ENCODE measurements at places on chromosomes 1 and 21.

DNA sequence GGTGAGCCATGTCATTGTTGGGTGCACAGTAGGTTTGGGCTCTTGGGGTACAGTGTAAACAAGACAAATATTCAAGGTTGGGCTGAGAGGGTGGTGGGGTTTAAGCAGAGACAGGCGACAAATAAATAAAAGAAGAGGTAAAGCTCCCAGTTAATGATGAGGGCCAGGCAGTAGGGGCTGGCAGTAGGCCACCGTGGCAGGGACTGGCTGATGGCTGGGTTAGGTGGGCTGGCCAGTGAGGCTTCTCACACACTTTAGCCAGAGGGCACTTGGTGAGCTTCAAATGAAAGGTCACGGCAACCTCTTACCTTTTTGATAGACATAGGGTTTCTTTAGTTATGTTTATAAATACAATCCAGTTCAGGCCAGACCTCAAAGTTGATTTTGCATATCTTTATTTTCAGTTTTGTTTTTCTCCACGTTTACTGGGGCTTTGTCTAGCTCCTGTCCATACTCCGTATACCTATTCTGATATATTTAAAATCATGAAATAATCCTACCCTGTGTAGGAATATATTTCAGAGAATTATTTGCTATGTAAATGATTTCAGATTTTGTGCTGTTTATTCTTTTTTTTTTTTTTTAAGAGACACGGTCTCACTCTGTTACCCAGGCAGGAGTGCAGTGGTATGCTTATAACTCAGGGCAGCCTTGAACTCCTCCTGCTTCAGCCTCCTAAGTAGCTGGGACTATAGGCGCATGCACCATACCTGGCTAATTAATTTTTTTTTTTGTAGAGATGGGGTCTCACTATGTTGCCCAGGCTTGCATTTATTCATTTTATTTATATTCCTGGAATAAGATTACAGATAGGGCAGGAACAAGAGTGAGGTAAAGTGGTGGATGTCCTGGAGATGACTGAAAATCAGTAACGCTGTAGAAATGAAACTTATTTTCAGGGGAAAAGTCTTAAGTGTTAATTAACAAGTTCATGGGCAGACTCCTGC lies 122.7 kb downstream of the RYR2 start:
- no peak for DNase-seq

DNA sequence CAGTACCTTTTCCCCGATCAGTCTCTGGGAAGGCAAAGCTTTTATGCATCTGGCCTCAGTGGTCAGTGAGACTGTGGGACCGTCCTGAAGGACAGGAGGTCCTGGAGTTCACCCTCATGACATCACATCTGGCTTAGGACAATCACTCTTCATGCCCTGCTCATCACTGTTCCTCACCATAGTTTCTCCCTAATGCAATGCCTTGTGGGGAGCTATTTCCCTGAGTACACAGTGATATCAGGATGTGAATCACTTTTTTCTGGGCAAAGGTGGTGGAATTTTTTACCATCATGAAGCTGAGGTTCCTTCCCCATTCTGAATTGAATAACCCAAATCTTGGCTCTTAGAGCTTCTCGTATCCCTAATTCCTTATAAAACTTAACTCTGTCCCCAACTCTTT lies 34.8 kb upstream of the CFAP126 start:
- no peak for DNase-seq

DNA sequence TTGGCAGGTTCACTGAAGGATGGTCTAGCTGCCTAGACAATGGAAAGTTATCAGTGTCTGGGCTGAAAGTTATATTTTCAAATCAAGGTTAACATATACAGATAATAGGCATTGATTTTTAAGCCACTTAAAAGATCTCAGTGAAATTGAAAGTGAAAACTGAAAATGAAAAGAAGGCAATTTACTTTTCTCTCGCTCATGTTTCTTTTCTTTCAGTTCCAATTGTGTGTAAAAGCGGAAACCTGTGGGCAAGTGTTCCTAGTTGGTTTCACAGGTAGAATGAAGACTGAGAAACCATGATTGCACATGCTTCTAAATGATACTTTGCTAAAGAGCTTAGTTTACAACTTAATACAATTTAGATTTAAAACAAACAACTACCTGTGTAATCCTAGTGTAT lies 383.7 kb downstream of the ZP4 start:
- no peak for DNase-seq

- DNase-seq, result peak; percentile 31
These were observed 9.9 kb downstream of the KIAA1614 start for GRCh38 chr1:180922631-180923015.

GRCh38 chr21:41250519-41250918 lies 66.1 kb upstream of the FAM3B start:
- DNase-seq, result no peak

- DNase-seq, result no peak
These were observed 117.9 kb downstream of the SLC30A10 start for GRCh38 chr1:219810451-219810850.

DNA sequence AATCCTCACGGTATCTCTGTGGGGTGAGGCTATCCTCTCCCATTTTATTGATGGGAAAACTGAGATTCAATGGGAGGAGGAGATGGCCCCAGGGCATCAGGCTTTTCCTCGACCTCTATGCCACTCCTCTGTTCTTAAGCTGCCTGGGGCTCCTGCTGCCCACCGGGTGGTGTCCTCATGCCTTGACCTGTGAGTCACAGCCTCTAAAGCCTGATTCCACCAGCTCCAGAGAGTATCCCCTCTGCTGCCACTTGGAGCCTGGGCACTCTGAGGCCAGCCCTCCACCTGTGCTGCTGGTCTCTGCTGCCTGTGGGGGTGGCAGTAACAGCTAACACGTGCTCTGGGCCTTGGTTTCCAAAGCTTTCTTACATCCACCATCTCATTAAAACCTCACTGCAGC lies 241.2 kb downstream of the TRABD2B start:
- no peak for DNase-seq

DNA sequence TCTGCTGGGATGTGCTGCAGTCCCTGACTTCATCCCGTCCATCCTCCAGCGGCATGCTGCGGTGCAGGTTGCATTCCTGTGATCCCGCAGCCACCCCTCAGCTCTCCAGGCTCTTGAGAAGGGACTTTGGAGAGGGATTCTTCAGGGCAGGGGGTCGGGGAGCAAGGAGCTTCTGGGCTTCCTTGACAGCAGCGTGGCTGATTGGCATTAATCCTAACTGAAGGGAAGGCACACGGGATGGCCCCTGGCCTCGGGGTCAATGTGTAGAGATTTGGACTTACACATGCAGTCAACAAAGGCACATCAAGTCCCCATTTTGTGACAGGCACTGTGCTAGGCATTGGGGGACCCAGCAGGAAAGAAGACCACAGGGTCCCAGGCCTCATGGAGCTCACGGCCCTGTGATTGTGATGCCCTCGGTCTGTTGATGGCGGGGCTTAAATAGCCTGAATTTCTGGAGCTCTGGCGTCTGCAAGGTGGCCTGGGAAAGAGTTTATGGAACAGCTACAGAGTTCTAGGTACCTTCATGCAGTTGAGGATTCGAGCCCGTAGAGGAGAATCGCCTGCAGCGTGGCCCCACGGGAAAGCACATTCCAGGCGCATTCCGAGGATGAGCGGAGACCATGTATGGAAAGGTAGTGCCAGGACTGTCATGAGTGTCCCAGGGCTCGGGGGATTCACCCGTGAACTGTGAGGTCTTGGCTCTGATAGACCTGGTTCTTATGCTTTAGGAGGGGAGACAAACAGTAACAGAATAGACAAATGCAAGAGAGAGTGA lies 20.1 kb downstream of the PSEN2 start:
- no peak for DNase-seq

- DNase-seq, result no peak
These were observed 46.1 kb upstream of the TRAPPC10 start for GRCh38 chr21:43965911-43966585.

- DNase-seq, result no peak
These were observed 1155.6 kb downstream of the AMY1C start for GRCh38 chr1:104905322-104905721.

- no peak for DNase-seq
These were observed 3.5 kb downstream of the GPATCH2 start for GRCh38 chr1:217627431-217627830.

- no peak for DNase-seq
These were observed 70.6 kb downstream of the PTGER3 start for GRCh38 chr1:70977041-70977440.

DNA sequence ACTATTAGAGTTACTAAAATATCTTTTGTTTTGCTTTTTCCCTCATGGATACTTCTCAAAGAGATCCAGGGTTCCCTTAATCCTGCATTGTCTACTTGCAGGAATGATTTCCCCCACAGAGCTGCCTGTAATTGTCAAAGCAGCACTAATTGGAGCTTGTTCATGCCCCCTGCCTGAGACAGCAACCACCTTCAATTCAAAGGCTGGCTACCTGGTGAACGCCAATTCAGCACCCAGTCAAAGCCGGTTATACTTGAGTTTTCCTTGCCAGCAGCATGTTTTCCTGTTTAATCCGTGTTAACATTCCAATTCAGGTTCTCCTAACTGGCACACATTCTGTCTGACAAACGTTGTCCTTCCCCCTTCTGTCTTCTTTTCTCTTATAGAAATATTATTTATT lies 382.9 kb downstream of the NTNG1 start:
- DNase-seq, result no peak

DNA sequence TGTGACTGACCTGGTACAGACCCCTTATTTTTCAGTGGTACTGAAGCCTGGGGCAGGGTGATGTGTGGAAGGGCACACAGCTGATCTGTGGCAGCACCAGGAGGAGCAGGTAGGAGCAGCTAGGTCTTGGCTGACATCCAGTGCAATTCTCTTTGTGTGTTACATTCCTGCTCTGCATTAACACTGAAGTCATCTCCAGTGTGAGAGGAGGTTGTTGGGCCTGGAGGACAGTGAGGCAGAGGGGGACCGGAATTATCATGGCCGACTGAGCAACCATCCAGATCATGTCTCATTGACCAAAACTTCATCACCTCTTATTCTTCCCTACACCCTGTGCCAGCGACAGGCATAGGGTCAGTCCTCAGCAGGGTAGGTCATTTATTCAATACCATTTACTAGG lies 1.5 kb downstream of the SLAMF8 start:
- DNase-seq, result no peak

DNA sequence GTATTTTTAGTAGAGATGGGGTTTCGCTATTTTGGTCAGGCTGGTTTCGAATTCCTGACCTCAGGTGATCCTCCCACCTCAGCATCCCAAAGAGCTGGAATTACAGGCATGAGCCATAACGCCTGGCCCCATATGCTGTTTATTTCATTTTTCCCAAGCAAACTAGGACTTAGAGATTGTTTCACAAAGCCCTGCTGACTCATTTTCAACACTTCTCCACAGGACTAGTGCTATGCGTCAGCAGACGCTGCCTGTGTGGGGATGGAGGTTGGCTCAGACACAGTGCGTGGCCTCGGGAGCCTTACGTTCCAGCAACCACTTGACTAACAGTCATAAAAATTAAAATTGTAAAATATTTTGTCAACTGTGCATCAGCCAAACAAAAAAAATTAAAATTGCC lies 22.7 kb downstream of the PKNOX1 start:
- no peak for DNase-seq

DNA sequence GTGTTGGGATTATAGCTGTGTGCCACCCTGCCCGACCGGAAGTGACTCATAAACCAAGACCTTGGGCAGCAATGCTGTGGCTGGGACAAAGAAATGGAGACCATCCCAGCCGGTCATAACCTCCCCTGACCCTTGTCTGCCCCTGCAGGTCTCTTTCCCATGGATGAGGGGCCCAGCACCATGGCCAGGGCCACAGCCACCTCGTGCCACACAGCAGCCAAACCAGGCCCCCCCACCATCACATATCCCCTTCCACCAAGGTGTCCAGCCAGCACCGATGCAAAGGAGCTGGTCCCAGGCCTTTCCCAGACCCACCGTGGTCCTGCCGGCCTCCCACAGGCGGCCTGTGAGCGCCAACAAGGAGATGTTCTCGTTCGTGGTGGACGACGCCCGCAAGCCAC lies 42.2 kb downstream of the FHAD1 start:
- DNase-seq, result no peak

DNA sequence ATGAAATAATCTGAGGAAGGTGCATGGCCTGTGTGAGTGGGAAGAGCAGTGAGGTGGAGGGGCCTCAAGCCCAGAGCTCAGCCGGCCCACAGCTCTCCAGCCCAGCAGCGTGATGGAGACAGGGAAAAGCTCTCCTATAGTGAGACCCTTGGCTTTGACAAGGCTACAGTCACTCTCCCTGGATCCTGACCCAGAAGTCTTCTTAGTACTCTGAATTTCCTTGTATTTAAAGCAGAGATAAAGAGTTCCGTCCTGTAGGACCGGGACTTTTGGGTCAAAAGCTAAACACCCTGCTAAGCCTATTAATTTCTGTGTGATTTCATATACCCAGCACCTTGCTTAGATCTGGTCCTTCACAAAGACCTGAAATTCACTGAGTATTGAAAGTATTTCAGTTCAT lies 48.2 kb upstream of the F3 start:
- no peak for DNase-seq

GRCh38 chr21:36927719-36928117 lies 38.8 kb downstream of the HLCS start:
- peak; percentile 59 for DNase-seq

GRCh38 chr1:50841791-50842387 lies 118.2 kb downstream of the FAF1 start:
- DNase-seq, result no peak
